Activated T-cell treated with anti-CD3 and anti-CD28 coated beads for 48 hours (primary cell): ENCODE measurements at places on chromosomes 7 and 10.

DNA sequence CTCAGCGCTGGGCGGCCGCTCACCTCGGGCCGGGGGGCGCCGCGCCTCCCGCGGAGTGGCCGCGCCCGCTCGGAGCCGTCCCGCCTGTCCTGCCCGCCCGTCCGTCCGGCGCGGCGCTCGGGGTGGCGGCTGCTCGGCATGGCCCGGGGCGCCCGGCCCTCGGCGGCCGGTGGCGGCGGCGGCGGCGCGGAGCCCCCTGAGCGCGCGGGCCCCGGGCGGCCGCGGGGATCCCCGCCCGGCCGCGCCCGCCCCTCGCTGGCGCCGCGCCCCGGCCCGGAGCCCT, 338 bp downstream of the SDK1 start:
- DNase-seq, result no peak

GRCh38 chr10:89256340-89256739, 4.8 kb upstream of the LIPA start:
- no peak for DNase-seq

- DNase-seq, result no peak
Measured at GRCh38 chr10:132574288-132574687, 36.7 kb downstream of the INPP5A start.

GRCh38 chr10:3265088-3265487, 92.5 kb upstream of the PITRM1 start:
- no peak for DNase-seq

DNA sequence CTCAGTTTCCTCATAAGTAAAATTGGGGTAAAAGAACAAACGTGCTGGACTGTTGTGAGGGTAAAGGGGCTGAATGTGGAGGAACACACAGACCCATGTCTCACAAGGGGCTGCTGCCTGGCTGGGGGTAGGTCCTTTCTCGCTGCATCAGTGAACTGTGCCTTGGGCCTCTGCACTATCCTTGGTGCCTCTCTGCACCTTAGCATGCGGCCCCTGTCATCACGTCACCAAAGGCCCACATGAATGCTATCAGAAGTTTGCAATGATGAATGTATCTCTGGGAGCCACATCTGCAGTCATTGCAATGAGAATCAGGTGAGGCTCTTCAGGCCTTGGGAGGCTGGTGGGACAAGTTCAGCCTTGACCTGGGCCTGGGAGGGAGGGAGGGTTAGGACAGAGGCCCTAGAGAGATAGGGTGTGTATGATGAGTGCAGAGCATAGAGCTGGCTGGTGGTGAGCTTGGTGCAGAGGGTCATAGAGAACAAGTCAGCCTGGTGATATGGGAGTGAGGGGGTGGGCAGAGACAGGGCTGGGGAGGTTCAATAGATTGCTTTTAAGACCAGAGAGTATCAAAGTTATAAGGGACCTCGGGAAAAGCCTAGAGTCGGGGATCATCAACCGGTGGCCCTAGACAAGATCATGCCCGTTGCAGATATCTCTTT, 308.4 kb downstream of the RPS24 start:
- no peak for DNase-seq

DNA sequence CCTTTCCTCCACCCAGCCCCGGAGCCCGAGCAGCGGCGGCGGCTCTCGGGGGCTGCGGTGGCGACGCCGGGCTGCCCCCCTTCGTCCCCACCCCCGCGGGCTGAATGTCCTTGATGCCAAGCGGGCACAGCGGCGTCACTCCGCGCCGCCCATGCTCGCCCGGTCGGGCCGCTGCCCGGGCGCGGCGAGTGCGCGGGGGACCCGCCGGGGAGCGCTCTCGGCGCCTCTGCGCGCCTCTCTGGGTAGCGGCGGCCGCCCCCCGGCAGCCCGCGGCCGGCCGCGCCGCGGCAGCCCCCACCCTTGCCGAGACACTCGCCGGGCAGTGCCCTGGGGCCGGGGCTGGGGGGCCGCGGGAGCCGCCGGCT, 433 bp upstream of the PLXNA4 start:
- DNase-seq, result no peak

- DNase-seq, result no peak
Measured at GRCh38 chr10:51297438-51297837, 223.2 kb downstream of the PRKG1 start.

- no peak for DNase-seq
Measured at GRCh38 chr10:11236234-11236633, 218.6 kb downstream of the CELF2 start.

DNA sequence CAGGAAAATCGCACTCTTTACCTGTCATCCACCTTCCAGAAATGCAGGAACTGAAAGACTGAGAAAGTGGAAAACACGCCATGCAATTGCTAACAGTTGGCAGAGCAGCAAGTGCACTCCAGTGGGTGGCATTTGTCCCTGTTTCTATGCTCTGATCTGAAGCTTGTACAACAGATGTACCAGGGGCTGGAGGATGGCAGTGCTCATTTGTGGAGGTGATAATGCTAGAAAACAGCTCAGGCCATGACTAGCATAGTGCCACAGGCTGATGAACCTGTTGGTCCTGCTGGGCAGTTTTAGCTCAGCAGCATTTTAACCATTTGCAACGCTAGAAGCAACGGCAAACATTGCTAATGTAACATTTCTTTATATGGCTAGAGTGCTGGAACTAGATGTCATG, 199.9 kb upstream of the NRP1 start:
- no peak for DNase-seq

- no peak for DNase-seq
Measured at GRCh38 chr7:90111-91063, 102.0 kb upstream of the FAM20C start.

DNA sequence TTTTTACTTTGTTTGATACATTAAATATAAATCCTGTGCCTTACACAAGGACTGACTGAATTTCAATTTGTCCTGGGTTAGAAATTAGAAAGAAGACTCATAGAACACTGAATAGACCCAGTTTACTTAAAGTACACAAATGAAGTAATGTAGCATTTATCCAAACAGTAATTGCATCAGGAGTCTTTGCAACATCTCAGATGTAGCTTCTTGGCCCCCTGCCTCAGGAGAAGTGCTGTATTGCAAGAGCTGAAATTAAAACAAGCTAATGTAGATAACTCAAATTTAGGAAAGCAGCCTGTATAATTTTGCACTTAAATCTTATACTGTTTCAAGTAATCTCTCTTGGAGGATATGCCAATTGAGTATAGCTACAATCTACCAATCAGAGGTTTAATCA, 54.3 kb upstream of the KCND2 start:
- DNase-seq, result no peak

DNA sequence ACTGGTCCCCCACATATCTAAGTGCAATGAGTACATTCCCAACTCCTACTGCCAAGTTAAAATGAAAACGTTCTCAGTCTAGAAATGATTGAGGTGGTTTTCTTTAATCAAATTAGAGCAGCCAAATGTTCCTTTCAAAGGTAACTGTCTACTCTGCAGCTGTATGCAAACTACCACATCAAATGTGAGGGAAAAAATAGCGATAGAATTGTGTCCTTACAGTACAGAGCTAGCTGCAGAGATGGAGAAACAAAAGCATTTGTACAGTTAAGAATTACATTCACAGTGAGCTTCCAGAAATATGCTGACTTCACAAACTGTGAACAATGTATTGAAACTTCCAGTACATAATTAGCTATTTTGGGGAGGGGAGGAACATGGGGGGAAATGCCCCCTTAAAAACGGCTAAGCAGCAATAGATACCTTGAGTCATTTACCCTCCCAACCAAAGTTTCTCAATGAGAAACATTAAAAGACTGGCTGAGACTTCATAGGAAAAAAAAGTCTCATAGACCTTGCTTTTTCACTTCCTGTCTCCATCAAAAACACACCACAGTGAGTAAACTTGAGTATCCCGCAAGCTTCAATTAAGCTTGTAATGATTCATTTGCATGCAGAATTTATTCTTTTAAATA, 22.9 kb downstream of the CDK6 start:
- no peak for DNase-seq
